Tibial nerve (tissue), 4 donors: ENCODE measurements at places on chromosomes 16 and 17. TPM values are rescaled to one million over a fixed set of nuclear protein-coding genes. Genes with fewer than 3 reads are reported as not detected.
A peak's percentile ranks its signal among the peaks of the same experiment; 100 is the strongest.

- DNase-seq: no peak
- H3K27ac ChIP-seq: no peak overlapping the region
- no peak overlapping the region for H3K4me3 ChIP-seq
- H3K4me1 ChIP-seq: no peaks in the 10 kb centered on the region
Observed at GRCh38 chr16:25089351-25089750, 22.2 kb upstream of the LCMT1 start.

GRCh38 chr17:38601539-38602351 lies 4.0 kb downstream of the SRCIN1 start:
- peaks cover 45% of the 10 kb centered on the region for H3K4me1 ChIP-seq
- no peaks in the 10 kb centered on the region for H3K36me3 ChIP-seq
- DNase-seq: no peak
- no peaks in the 10 kb centered on the region for H3K27me3 ChIP-seq

The ASPHD1 gene
- total RNA-seq: 0.90 TPM

The CA5A gene
- total RNA-seq: not detected

GRCh38 chr16:84561291-84561690 lies 56.6 kb downstream of the COTL1 start:
- DNase-seq: no peak
- no peak overlapping the region for H3K27ac ChIP-seq
- H3K4me3 ChIP-seq: no peak overlapping the region
- no peaks in the 10 kb centered on the region for H3K27me3 ChIP-seq

The UMOD gene
- not detected for total RNA-seq

The GFAP gene
- total RNA-seq: 1.6 TPM

The SLFN12 gene
- total RNA-seq: 13.6 TPM

The PITPNM3 gene
- total RNA-seq: 5.2 TPM

GRCh38 chr17:83136156-83136555 lies 56.7 kb downstream of the METRNL start:
- no peak overlapping the region for H3K27ac ChIP-seq
- H3K4me3 ChIP-seq: no peak overlapping the region
- DNase-seq: no peak
- no peaks in the 10 kb centered on the region for H3K36me3 ChIP-seq
- no peaks in the 10 kb centered on the region for H3K4me1 ChIP-seq
- H3K27me3 ChIP-seq: no peaks in the 10 kb centered on the region

- no peaks in the 10 kb centered on the region for H3K36me3 ChIP-seq
- H3K27me3 ChIP-seq: no peaks in the 10 kb centered on the region
- peak within 1 kb of the TSS; percentile 97 for H3K27ac ChIP-seq
- H3K4me3 ChIP-seq: peak within 1 kb of the TSS; percentile 86
Observed at GRCh38 chr17:80260791-80261158, at the start of gene RNF213. TSS of gene RNF213 (plus strand) at chr17:80260852. CDS start at chr17:80263682, 2,830 bp downstream.

GRCh38 chr16:62034231-62035114 lies 1.8 kb downstream of the CDH8 start:
- no peaks in the 10 kb centered on the region for H3K27me3 ChIP-seq
- H3K4me1 ChIP-seq: no peaks in the 10 kb centered on the region
- peak overlapping the region; percentile 19 for H3K4me3 ChIP-seq
- H3K27ac ChIP-seq: no peak overlapping the region

DNA sequence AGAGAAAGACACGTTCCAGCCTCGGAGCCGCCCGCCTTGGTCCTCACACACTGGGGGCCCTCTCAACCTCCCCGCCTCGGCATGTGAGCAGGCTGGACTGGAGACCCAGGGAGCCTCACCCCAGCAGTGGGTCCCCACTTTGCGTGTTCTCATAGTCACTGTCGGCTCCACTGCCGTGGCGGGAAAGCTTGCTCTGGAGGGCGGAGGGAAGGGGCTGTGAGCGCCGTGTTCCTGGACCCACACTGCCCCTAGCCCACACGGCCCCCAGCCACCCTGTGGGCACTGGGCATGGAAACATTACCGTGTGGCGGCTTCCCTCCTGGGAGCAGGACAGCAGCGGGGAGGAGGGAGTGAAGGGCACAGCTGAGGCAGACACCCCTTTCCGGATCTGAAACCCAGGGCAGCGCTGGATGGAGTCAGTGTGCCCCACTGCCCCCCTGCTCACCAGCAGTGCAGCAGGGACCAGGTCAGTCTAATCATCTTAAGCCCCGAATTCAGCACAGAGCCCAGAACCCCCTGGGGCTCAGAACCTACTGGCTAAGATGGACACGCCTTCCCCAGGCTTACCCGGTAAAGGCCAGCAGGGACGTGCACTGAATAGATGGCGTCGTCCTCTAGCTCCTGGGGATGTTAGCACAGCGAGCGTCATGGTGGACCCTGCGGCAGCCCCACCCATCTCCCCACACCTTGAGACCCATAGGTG lies 7.2 kb downstream of the TP53I13 start:
- H3K4me3 ChIP-seq: no peak overlapping the region
- H3K36me3 ChIP-seq: no peaks in the 10 kb centered on the region
- H3K27ac ChIP-seq: no peak overlapping the region
- DNase-seq: no peak
- no peaks in the 10 kb centered on the region for H3K4me1 ChIP-seq
- H3K27me3 ChIP-seq: no peaks in the 10 kb centered on the region

DNA sequence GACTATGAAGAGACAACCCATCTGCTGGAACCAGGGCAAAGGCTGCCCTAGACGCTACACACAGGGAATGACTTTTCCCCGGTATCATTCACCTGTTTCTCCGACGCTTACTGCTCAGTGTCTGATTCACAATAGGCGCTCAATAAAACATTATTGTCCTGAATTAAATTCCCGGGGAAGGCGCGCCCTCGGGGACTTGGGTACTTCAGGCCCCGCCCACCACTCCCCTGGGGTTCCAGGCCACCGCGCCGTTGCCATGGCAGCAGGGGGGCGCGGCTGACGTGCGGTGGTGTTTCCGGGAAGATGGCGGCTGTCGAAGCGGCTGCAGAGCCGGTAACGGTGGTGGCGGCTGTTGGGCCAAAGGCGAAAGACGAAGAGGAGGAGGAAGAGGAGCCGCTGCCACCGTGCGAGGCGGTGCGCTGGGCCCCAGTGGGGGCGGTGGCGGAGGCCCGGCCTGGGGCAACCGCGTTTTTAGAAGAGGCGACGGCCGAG lies at the start of gene RUNDC1:
Gene RUNDC1 (plus strand): TSS at position 292 of the 492 bp plus-strand sequence. CDS start 12 bp downstream, at position 304.
- no peaks in the 10 kb centered on the region for H3K36me3 ChIP-seq
- H3K4me1 ChIP-seq: peaks cover 25% of the 10 kb centered on the region
- no peaks in the 10 kb centered on the region for H3K27me3 ChIP-seq
- DNase-seq: peak; percentile 90
- H3K4me3 ChIP-seq: peak within 1 kb of the TSS; percentile 86
